Cardiac muscle cell (in vitro differentiated cells and primary cell): ENCODE measurements at places on chromosomes 4 and X.

DNA sequence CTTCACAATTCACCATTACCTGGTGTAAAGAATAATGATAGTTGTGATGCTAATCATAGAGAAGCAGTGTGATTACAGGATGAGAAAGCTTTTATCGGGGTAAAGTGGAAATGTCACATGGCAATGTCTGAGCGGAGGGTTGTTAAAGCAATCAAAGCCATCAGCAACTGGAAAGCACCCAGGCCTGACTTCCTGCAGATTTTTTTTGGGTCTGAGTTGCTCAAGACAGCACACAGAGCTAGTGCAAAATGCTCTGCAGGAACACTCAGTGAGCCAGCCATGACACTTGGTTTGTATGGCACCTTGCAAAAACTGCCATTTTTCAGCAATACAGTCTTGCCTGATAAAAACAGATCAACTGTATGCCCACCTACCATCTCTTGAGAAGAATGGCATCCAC is 152.9 kb downstream of the COL4A6 start:
- no peak for DNase-seq

- DNase-seq, result no peak
Observed at GRCh38 chr4:10773010-10773409, 88.4 kb upstream of the CLNK start.

- DNase-seq, result no peak
Observed at GRCh38 chrX:5681159-5681558, 547.5 kb downstream of the NLGN4X start.

GRCh38 chr4:156413239-156414135 is 459.8 kb upstream of the CTSO start:
- DNase-seq, result no peak

- peak; percentile 47 for DNase-seq
Observed at GRCh38 chrX:29728639-29729038, 486.7 kb upstream of the MAGEB2 start.

DNA sequence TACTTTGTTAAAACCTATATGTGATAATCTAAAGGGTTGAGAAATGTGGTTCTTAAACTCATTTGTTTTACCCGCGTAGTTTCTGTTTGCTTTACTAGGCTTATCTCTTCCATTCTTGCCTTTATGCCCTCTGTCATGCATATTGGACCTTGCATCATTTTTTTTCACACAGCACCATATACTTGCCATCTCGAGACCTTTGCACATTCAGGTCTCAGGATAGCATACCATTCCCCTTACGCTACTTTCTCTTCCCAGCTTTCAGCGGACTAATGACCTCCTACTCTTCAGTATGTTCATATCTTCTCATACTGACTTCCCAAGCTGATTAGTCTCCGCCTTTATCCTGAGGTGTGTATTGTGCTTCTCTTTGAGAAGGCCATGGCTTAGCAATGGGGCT is 40.5 kb downstream of the USP38 start:
- no peak for DNase-seq

DNA sequence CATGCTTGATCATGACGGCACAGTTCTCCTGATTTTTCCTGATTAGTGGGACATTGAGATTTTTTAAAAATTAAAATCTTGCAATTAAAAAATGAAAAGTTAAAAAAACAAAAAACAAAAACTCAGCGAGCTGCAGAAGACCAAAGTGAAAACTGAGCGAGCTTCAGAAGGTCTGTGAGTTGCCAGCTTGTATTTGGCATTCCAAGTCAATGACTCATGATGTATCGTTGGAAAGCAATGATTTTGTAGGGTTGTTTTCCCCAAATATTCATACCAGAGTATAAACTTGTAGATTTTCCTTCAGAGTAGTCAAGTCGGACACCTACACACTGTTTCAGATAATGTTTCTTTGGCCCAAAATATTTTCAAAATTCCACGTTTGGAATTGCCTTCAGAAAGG is 76.9 kb downstream of the LRRC66 start:
- DNase-seq, result no peak

GRCh38 chrX:154372612-154373022 is 1.8 kb downstream of the FLNA start:
- DNase-seq, result peak; percentile 49

- DNase-seq, result peak; percentile 74
Observed at GRCh38 chr4:15250021-15250441, 177.8 kb upstream of the C1QTNF7 start.
